ENCODE measurements at places on chromosomes 16 and 17. TPM values are rescaled to one million over a fixed set of nuclear protein-coding genes. Genes with fewer than 3 reads are reported as not detected.

The SHISA9 gene
- total RNA-seq: not detected

The MMP2 gene
- total RNA-seq: 0.30 TPM

The SPNS2 gene
- 0.60 TPM for total RNA-seq

The DPH1 gene
- 28.4 TPM for total RNA-seq

The ADORA2B gene
- total RNA-seq: 0.40 TPM

The CDYL2 gene
- 60.2 TPM for total RNA-seq

The ABCA8 gene
- not detected for total RNA-seq

The LITAFD gene
- not detected for total RNA-seq

DNA sequence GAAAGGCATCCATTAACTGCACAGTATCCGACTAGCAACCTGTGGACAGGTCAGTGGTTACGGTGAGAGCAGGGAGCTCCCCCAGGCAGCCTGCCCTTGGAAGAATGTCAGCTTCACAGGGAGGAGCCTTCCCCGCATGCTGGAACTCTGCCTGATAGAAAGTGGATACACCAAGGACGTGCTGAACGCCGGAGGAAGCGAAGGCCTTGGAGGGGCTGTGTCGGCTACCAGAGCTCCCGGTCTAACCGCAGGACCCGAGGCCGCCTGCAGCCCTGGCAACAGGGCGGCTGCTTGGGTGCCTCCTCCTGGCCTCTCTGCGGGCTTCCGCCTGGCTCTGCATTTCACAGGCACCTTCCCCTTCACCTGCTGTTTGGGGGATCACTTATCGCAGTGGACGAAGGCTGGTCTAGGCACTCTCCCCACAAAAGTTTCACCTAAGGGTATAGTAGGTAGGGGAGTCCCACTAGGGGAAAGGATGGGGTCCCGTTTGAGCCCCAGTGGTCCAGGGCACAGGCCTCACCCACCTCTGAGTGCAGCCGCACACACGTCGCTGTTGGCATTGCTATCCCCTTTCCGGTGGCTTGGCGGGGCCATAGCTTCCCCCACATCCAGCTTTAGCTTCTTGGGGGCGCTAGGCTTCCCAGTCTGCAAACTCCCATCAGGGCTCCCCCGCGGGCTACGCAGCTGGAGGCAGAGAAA is 29.8 kb downstream of the PELP1 start:
- DNase-seq: no peak

GRCh38 chr16:79006206-79006605 is 594.3 kb downstream of the MAF start:
- no peak for DNase-seq

DNA sequence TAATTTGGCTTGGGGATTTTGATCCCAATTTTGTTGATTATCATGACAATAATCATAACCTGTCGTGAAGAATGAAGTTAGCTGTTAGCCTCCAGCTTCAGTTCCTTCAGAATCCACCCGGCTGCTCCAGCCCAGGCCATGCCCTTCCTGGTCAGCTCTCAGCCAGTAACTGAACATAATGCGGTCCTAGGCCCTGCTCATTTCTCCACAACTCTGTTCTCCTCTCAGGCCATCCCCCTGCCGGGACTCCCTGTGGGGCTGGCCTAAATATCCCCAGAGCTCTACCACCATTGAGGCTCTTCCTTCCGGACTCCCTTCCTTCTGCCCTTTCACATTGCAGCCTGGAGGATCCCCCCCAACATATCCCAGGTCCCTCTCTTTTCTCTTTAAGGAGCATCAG is 833.4 kb upstream of the GOT2 start:
- no peak for DNase-seq

DNA sequence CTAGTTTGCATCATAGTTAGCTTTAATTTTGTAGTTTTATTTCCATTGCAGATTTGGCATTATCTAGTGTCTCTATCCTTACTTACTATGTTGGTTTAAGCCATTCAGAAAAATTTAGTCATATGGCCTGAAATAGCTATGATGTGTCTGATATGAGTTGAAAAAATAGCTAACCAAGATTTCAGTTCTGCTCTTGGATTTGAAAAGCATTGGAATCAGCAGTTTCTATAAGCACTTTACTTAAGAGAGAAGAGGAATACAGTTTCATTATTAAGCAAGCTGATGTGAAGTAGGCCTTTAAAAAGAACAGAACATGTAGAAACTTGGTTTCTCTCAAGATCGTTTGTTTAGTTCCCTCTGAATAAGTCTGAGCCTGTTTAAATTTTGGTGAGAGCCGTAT is 25.9 kb downstream of the LPCAT2 start:
- no peak for DNase-seq

DNA sequence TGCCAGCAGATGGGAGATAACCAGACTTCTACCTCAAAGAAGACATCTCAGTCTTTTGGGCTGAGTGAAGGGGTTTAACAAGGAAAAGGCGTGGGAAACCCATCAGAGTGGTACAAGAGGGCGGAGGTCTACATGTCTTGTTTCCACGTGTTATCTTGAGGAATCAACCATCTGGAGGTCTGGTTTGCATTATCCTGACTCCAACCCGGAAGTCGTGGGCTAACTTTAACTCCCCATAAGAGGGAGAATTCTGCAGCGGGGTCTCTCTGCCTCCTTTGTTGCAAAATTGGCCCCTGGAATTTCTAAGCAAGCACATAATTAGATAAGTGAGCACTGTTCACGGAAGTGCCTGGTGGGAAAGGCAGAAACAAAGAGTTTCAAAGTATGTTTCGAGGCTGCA is 398.7 kb upstream of the C16orf82 start:
- DNase-seq: no peak

- no peak for DNase-seq
These were observed 305.5 kb downstream of the SOX9 start for GRCh38 chr17:72426321-72426720.

GRCh38 chr17:78682363-78682762 is 99.7 kb downstream of the CYTH1 start:
- DNase-seq: no peak

GRCh38 chr17:41580687-41581365 is 5.9 kb downstream of the KRT14 start:
- DNase-seq: no peak

GRCh38 chr16:57538235-57538721 is 1.9 kb upstream of the CCDC102A start:
- DNase-seq: peak; percentile 43

- no peak for DNase-seq
These were observed 103.0 kb downstream of the CYLD start for GRCh38 chr16:50844840-50845239.

- no peak for DNase-seq
These were observed 30.1 kb downstream of the FZD2 start for GRCh38 chr17:44587339-44587738.

GRCh38 chr17:19263641-19264051 is 26.5 kb downstream of the EPN2 start:
- DNase-seq: no peak

- peak; percentile 88 for DNase-seq
These were observed 12.2 kb downstream of the CES2 start for GRCh38 chr16:66947302-66948065.

DNA sequence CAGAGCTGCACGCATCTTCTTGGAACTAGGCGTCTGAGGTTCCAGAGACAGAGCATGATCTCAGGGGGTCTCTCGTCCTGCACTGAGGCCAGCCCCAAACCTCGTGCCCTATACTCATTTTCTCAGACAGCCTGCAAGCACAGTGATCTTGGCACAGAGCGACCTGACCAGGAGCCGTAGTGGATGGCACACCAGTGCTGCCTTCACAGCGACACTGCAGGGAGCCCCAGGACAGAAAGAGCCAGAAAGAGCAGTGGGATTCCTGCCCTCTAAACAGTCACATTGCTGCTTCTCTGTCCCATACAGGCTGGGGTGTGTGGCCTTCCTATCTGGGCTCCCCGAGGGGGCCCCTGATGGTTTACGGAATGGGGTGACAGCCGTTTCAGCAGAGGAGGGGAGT is 131.0 kb downstream of the RBFOX3 start:
- DNase-seq: no peak

All from activated CD4-positive, alpha-beta memory T cell treated with anti-CD3 and anti-CD28 coated beads, Interleukin-2, amount 10 ng/mL, durations not matched to agents 7 days and 5 days (primary cell).